ENCODE measurements at places on chromosomes 7 and 10.

GRCh38 chr7:139034855-139035585 lies 822 bp downstream of the ZC3HAV1L start:
- no peak for DNase-seq

- DNase-seq = no peak
Measured at GRCh38 chr7:68009716-68010115, 1013.1 kb downstream of the TYW1 start.

- no peak for DNase-seq
Measured at GRCh38 chr10:112307358-112308124, 24.3 kb downstream of the TECTB start.

DNA sequence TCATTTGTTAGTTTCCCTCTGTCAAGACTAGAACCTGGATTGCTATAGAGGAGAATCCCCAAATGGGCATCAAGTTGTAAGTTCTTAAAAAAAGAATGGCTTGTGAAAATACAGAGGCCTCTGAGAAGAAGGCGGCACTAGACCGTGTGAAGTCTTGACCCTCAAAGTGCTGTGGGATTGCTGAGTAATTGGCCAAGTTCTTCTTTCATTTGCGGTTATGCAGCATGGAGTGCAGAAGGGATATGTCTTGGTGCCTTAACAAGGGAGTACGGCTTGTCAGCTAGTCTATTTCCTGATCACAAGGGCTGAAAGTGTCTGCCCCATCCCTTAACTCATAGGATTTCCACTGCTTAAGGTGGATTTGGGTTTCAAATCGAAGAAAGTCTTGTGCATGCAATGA lies 81.2 kb downstream of the MKX start:
- no peak for DNase-seq

- no peak for DNase-seq
Measured at GRCh38 chr7:27518561-27519350, 143.9 kb downstream of the HIBADH start.

DNA sequence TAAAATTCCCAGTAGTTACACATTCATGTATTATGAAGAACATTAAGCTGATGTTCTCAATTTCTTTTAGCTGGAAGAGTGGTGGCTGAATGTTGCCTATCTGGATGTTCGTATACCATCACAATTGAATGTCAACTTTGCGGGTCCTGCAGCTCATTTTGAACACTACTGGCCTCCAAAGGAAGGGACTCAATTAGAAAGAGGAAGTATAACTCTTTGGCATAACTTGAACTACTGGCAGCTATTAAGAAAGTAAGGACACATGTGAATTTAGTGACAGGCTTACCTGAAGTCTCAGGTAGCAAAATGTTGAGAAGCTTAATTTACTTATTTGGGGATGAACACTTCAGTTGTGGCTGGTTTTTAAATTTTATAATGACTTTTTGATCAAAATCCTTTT lies 15.9 kb downstream of the CROT start:
- no peak for DNase-seq

DNA sequence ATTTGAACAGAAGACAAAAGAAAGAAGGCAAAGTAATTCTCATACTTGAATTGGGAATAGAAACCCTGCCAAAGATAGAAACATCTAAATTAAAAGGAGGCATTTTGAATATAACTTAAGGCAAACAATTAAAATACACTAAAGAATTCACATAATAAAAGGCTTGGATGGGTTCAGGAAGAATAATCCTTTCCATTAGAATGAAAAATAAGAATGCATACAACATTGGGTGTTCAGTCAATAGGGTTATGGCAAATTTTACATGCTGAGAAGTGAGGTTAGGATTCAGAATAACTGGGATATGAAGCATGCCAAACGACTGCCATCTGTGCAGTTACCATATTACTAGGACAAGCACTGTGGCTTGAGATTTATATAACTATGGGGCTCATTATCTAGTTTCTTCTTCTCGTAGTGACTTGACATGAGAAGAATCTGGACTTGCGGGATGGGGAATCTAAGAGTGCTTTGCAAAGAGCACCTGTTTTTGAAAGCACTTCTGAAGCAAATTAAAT lies 326.5 kb downstream of the THSD7A start:
- DNase-seq = no peak

GRCh38 chr7:140269004-140269638 lies 92.3 kb upstream of the KDM7A start:
- DNase-seq = no peak

DNA sequence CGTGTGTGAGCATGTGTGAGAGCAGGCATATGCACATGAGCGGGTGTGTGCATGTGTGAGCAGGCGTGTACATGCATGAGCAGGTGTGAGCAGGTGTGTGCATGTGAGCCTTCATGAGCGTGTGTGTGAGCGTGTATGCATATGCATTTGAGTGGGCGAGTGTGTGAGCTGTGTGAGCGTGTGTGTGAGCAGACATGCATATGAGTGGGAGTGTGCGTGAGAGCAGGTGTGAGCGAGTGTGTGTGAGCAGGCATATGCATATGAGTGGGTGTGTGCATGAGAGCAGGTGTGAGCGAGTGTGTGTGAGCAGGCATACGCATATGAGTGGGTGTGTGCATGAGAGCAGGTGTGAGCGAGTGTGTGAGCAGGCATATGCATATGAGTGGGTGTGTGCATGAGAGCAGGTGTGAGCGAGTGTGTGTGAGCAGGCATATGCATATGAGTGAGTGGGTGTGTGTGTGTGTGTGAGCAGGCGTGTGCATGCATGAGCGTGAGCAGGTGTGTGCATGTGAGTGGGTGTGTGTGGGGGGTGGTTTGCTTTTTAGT lies 30.7 kb downstream of the NKX6-2 start:
- no peak for DNase-seq

DNA sequence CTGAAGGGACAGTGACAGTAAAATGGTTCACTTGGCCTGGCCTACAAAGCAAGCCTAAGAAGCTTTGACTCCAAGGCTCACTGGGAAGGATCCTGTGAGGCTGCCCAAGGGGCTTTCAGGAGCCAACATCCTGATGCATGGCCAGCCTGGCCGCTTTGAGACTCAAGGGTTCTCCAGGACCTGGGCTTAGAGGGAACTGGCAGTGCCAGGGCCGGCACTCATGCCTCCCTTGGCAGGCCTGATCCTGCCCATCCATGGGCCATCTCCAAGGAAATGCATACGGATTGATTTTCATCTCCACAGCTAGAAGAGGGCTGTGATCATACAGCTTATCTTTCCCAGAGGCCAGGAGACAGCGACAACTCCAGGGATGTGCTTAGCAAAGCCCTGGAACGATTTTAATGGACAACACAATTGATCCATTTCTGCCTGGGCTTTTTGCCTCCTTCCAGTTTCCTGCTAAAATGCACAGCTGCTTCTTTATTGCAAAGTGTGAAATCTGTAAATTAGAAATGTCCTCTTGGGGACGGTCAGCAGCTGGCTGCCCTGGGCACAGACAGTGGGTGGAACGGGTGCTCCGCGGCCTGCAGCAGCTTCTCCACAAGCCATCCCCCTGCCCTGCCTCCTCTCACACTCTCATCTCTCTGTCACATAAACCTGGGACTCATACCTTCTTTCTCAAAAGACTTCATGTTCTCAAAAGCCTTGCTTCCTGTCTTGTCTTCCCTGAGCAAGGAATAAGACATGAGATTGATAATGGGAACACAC lies 288.5 kb downstream of the GRID1 start:
- no peak for DNase-seq

- DNase-seq = no peak
Measured at GRCh38 chr7:91512958-91513357, 248.7 kb downstream of the FZD1 start.

DNA sequence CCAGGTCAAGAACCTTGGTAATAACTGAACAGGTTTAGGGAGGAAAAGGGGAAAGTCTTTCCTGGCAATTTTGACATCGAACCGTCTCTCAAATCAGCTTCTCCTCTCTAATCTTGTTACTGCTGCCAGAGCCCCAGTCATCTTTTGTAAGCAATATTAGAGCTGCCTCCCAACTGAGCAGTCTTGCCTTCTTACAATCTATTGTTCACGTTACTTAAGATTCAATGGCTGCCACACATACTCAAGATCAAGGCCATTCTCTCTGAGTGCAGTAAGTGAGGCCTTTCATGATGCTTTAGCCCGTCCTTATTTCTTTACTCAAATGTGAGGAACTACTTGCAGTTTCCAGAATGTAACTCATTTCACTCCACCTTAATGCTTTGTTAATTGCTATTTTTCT lies 12.4 kb downstream of the NET1 start:
- DNase-seq = no peak

- no peak for DNase-seq
Measured at GRCh38 chr7:54529568-54529967, 12.6 kb upstream of the VSTM2A start.

DNA sequence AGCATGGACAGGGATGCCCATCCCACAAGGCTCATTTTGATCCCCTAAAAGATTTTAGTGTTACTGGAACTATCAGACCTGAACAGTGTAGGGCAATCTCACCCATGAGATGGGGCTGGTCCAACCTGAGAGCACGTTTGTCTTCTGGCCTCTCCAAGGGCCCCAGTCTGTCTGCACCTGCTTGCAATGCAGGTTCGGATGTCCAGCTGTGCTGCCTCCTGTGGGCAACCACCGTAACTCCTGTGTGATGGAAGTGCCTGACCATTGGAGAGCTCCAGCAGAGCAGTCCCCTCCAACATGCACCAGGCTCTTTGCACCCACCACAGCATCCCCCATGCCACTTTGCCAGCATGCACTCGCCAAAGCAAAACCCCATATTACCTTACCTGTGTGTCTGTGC lies 290.1 kb upstream of the KCND2 start:
- no peak for DNase-seq

GRCh38 chr7:1007901-1008300 lies 24.9 kb downstream of the CYP2W1 start:
- DNase-seq = no peak

DNA sequence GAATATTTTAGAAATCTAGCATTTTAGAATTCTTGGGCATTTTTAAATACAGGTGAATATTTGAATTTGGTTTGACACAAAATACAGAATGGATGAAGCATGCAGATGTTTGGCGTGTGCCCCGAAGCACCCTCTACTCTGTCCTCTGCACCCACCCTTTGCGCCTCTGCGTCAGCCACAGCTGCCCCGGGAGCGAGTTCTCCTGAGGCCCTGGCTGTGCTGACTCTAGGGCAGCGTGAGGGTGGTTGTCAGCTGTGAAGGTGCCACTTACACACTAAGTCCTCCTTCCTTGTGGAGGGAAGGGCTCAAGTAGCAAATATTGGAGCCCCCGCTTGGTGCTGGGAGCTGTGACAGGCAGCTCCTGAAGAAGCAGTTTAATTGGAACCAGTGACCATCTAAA lies 48.4 kb downstream of the DAGLB start:
- DNase-seq = no peak

- no peak for DNase-seq
Measured at GRCh38 chr7:121486590-121486989, 90.5 kb upstream of the FAM3C start.

DNA sequence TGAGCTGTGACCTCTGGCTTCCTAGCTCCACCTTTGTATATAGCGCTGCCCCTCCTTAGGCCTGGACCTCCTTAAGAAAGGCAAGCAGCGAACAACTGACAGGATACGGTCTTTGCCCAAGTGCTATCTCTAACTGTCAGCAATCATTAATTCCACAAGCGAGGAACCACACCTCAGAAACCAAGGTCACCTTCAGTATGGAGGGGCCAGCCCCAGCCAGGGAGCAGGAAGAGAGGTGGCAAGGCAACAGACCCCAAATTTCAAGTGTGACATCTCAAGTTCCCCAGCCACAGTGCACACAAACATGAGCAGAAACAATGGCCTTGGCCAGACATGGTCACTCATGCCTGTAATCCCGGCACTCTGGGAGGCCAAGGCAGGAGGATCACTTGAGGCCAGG lies 4.8 kb upstream of the AOC1 start:
- DNase-seq = no peak

DNA sequence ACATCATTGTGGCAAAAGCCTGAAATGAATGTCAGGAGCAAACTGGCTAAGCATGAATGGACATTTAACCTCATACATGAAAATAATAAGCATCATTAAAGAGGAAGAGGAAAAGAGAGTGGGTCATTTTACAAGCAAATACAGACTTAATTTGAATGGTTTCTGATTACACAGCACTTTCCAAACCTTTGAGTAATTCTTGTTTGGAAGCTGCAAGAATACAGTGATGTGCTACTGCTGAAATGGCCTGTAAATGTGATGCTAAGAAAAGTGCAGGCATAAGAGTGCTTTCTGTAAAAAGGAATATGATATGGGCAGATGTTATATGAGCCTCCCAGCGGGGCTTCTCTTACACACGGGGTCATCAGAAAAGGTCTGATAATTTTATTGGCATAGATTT lies 30.2 kb downstream of the TAS2R16 start:
- DNase-seq = no peak

DNA sequence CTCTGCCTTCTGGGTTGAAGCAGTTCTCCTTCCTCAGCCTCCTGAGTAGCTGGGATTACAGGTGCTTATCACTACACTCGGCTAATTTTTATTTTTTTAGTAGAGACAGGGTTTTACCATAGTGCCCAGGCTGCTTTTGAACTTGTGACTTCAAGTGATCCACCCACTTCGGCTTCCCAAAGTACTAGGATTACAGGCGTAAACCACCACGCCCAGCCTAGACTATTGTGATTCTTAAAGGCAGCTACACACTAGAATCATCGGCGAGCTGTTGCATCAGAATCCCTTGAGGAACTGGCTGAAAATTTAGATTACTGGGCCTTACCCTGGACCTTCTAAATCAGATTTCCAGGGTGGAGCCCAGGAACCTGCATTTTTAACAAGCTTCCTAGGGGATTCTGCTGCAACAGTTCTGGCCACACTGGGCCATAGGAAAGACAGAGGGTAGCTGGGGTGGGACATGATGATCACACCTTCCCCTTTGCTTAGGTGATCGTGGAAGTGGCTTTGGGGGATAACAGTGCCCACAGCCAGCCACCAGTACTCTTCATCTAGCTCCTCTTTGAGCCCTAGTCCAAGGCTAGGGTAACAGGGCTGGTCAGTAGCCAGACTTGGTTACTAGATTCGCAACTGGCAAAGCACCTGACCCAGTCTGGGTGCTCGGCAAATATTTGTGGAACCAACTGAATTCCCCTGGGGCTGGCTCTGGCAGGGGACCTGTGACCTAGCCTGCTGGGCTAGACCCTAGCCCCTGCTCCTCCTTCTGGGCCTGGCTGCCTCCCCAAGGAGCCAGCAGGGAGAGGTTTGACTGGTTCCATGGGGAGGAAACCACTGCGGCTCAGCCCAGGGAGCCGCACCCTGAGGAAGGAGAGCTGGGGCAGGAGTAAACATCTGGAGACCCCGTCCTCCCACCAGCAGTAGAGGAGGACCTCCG lies 67.1 kb upstream of the DUSP5 start:
- no peak for DNase-seq

Data from esophagus squamous epithelium (tissue), 5 donors.